OCI-LY7 (cell line): ENCODE measurements at places on chromosomes 11 and 22.

- no peak for DNase-seq
Observed at GRCh38 chr11:69640260-69640994, 529 bp upstream of the CCND1 start.

GRCh38 chr11:57662893-57663292 lies 5.0 kb upstream of the ZDHHC5 start:
- peak; percentile 38 for DNase-seq

GRCh38 chr11:47308050-47308823 lies 38.3 kb downstream of the MADD start:
- no peak for DNase-seq

DNA sequence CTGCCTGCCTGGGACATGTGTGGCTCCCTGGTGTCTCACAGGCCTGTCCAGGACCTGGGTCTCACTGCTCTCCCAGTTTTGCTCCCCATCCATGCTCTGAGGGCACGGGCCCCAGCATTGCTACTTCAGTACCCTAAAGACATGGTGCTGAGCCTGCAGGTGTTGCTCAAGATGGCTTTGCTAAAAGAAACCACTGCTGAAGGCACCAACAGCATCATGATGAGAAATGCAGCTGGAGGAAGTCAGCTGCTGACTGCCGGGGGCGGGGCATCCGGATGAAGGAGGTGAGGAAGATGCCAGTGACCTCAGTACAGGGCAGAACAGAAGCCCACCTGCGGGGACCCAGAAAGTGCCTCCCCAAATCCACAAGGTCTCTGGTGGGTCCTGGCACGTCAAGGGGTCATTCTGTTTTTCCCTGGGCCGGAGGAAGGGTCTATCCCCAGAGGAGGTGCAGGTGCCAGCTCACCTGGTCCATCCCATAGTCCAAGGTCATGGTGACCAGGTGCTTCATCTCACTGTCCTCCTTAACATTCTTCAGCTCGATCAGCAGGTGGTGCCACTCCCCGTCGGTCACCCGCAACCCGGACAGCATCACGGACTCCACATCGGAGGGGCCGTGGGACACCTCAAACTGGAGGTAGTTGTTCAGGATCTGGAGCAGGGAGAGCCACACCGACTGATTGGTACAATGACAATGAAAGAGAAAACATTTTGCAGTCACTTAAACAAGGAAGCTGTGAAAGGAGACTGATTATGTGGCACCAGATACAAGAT lies 63.9 kb downstream of the TRMU start:
- peak; percentile 11 for DNase-seq

GRCh38 chr22:38243007-38243765 lies 29.6 kb downstream of the TMEM184B start:
- DNase-seq = peak; percentile 23

GRCh38 chr11:14537134-14537599 lies 17.0 kb upstream of the PSMA1 start:
- peak; percentile 40 for DNase-seq

GRCh38 chr11:64085906-64086257 lies 50.2 kb downstream of the FLRT1 start:
- no peak for DNase-seq

- DNase-seq = no peak
Observed at GRCh38 chr22:26939466-26939865, 282.1 kb downstream of the MIAT start.

DNA sequence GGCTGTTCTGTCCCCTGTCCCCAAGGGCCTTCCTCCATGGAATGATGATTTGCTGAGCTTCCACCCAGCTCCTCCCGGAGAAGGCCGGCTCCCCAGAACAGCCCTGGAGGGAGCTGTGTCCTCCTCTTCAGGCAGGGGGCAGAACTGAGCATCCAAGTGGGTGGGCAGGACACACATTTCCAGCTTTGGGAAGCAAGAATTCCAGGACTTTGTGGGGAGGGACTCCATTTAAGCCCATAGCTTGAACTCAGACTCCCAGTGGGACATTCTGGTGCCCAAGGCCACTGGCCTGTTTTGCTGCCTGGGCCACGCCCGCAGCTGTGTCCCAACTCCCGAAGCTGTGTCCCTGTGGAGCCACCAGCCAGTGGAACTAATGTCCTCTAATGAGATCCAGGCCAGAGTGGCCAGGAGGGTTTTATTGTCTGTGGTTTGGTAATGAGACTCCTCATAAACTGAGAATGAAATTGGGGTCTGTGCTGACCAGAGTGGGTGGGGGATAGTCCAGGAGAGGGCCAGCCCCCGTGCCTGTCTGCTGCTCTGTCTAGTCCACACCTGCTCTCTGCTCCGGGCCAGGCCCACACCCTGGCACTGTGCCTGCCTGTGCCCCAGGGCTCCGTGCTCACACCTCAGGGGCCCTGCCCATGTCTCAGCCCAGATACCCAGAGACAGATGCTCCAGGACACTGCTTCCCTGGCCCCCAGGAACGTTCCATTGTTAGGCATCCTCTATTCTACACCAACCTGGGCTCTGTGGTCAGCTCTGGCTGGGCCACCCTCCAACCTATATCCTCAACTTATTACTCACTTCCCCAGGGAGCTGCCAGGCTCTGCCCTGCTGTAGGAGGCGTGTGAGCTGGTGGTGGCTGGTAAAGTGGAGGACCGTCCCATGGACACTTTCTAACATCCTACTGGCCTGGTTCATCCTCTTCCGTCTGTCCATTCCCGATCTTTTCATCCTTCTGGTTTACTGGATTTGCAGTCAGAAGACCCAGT lies 7.6 kb downstream of the NECTIN1 start:
- DNase-seq = no peak

DNA sequence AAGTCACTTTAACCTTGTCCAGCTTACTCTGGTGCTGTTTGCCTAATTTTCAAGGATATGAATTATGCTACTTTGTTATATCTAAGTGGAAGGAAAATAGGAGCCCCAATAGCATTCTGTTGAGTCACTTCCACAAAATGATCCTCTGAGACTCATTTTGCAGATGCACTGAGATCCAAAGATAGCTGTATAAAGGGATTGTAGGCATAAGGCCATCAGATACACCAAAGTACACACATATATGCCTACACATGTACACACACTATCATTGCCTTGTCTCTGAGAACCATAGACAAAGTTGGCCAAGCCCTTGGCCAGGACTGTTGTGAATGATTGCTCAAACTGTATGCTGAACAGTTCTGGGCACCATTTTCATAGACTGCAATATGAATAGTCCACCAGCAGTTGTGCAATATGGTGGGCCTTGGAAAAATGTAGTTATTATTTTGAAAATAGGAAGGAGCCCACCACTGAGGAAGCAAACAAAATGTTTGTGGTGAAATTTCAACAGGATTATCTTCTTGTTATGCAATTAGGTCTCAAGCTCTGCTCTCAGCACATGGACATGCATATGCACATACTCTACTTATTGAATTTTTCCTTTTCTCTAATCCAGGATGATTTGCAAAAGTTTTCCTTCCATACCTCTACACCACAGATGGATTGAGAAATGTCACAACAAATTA lies 186.0 kb upstream of the CTSC start:
- no peak for DNase-seq

DNA sequence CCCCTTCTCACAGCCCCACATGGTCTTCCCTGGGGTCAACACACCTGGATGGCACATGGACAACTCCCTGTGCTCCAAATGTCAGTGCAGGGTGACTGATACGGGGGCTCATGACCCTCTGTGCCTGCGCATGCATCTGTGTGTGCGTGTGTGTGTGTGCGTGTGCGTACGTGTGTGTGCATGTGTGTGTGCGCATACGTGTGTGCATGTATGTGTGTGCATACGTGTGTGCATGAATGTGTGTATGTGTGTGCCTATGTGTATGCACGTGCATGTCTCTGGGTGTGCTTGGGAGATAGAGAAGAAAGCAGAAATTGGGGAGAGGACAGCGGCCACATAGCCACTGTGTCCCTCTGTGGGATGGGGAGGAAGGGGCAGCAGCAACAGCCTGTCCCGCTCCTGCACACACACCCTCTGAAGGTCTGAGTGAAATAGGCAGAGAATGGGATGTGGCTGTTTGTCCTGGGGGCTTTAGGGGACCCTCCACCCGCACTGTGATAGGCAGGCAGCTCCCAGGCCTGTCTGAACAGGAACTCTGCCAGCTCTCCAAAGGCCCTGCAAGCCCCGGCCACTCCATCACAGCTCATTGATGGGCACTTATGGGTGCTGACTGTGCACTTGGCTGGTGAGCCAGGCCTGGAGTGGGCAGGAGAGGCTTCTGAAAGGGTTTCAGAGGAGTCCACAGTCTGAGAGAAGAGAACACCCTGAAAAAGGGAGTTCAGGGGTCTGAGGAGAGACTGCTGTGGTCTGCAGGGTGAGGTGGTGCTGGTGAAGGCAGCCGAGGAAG lies 28.7 kb upstream of the PICK1 start:
- DNase-seq = no peak

- peak; percentile 32 for DNase-seq
Observed at GRCh38 chr11:5611627-5612026, 13.2 kb upstream of the TRIM34 start.

DNA sequence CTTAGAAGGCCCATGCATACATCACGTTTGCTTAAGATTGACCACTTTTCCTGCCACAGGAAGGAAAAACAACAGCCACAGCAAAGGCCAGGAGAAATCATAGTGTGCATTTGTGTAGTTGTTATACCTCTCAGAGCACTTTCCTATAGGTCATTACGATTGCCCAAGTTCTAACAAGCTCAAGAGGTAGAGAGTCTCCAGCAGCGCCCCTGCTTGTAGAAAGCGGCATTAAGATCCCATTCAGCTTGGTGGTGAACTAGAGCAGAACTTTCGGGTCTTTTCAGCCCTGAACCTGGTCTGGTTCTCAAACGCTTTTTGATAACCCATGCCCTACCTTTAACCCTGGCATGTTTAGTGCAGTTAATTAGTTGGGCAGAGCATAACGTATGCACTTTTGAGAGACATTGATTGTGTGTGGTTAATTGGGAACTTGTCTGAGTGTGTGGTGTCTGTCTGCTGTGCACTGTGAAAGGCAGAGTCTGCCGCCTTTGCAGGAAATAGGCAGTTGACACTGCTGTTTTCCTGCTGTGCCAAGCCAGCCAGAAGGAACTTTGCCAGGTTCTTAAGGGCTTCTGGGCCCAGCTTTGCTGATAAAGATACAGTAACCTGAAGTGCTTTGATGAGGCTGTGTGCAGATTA lies 109.9 kb upstream of the CLMP start:
- peak; percentile 60 for DNase-seq

DNA sequence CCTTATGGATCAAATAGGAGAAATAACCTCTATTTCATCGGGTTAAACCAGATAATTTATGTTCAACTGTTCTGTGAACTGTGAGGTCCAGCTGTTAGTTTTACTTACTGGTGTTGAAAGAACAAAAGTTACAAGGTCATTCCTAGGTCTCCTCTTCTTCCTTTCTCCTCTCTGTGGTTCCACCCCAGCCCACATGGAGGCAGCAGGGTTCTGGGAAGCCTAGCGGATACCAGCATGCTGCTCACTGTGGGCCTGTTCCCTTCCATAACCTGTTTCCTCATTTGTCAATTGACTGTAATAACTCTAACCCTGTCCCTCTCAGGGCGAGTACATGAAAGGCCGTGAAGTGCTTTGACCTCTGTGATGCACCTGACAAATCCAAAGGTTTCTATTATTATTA lies 27.8 kb downstream of the RELT start:
- no peak for DNase-seq

DNA sequence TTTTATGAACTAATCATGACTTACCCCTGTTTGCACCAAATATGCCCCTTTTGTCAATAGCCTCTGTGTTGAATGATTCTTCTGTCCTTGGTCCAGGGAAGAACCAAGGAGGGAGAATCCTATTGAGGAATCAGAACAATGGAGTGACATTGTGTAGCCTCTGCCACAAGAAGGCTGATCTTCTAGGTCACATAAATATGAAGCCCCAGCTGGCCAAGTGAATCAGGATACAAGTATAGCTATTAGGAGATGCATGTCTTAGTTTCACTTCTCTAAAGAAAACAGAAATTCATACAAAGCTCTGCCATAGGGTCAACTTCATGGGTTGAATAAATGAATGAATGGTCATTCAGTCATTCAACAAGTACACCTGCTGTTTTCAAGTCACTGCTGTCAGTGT lies 118.2 kb upstream of the BLID start:
- peak; percentile 42 for DNase-seq

- DNase-seq = no peak
Observed at GRCh38 chr11:9399466-9399865, 15.0 kb downstream of the IPO7 start.

- no peak for DNase-seq
Observed at GRCh38 chr11:30535818-30536217, 50.3 kb downstream of the MPPED2 start.

DNA sequence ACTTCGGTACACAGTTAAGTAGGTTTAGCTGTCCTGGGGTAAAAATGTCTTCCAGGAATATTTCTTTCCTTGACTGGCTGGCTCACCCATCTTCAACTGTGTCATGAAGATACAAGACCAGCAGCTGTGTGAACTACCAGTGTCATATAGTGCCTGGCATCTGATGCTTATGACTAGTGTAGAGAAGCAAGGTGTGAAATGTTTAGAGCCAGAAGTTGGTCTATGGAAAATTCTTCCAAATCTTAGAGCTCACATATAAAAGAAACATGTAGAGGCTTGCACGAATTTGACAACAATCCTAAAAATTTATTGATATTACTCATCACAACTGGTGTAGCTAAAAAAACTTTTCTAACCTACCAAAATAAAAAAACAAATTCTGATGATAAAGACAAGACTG lies 54.4 kb downstream of the ARL14EP start:
- no peak for DNase-seq
